ENCODE measurements at places on chromosomes 1 and 21.

GRCh38 chr1:54542120-54542961, 5.7 kb upstream of the ACOT11 start:
- DNase-seq: peak; percentile 60

- DNase-seq: peak; percentile 71
These were observed 58.9 kb upstream of the LAPTM5 start for GRCh38 chr1:30816211-30817076.

- peak; percentile 84 for DNase-seq
These were observed 4.0 kb upstream of the LACTBL1 start for GRCh38 chr1:22976461-22977243.

- DNase-seq: no peak
These were observed 268.6 kb downstream of the SETD4 start for GRCh38 chr21:35791541-35792325.

- no peak for DNase-seq
These were observed 44.1 kb downstream of the UCK2 start for GRCh38 chr1:165871311-165872067.
